ENCODE measurements at places on chromosomes 7 and 10. TPM values are rescaled to one million over a fixed set of nuclear protein-coding genes. Genes with fewer than 3 reads are reported as not detected.

ACTL6B gene
- not detected for total RNA-seq

PDAP1 gene
- 52.8 TPM for total RNA-seq

ABCB4 gene
- total RNA-seq = not detected

GRID1 gene
- not detected for total RNA-seq

PPP1R9A gene
- total RNA-seq = not detected

CHRM2 gene
- not detected for total RNA-seq

DENND2A gene
- not detected for total RNA-seq

OR2A1 gene
- not detected for total RNA-seq

SPDYE5 gene
- total RNA-seq = not detected

LEP gene
- total RNA-seq = not detected
